ENCODE measurements at places on chromosomes 6 and 20.

DNA sequence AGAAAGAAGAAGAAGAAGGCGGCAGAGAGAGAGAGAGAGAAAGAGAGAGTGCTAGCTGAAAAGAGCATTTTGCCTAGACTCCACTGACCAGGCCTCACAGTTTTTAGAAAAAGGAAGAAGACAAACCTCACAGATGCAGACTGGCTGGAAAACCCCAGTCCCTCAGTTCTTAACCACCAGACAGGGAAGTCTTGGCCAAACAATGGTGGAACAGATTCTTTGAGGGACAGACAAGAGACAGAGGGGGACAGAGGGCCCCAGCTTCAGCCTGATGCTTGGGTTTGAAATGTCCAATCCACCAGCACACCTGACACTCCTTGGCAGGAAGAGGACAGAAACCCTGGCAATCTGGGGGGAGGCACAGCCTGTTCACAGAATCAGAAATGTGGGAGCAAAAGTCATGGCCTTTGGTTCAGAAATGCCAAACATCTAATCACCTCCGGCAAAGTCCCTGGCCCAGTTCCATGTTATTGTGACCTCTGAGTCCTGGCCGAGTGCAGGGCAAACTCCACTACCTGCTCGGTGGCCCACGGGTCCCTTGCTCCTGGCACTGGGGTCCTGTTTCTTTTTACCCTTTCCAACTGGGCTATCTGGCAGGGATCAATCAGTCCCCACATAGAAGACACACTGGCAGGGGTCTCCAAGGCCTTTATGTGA, 235.2 kb downstream of the LY86 start:
- no peak for DNase-seq

GRCh38 chr6:13113376-13113775, 215.0 kb downstream of the TBC1D7 start:
- DNase-seq = no peak

- DNase-seq = no peak
Observed at GRCh38 chr6:14573703-14574290, 456.2 kb downstream of the CD83 start.

GRCh38 chr6:113909224-113909856, 52.2 kb downstream of the MARCKS start:
- DNase-seq = no peak

DNA sequence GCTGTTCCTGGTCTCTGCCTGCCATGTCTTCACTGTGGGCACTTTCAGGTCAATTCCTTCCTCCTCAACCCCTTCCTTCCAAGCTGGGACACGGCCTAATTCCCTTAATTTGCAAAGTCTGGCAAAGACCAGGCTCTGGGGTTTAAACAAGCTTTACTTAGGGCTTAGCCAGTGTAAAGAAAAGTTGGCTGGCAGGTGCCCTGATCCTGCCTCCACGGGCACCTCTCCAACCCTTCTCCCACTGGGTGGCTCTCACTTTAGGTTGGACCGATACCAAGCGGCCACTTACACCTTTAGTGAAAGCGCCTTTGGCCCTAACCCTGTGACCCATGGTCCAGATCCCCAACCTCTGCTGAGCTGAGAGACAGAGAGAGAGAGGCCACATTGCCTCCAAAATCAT, 13.7 kb upstream of the MLN start:
- no peak for DNase-seq

DNA sequence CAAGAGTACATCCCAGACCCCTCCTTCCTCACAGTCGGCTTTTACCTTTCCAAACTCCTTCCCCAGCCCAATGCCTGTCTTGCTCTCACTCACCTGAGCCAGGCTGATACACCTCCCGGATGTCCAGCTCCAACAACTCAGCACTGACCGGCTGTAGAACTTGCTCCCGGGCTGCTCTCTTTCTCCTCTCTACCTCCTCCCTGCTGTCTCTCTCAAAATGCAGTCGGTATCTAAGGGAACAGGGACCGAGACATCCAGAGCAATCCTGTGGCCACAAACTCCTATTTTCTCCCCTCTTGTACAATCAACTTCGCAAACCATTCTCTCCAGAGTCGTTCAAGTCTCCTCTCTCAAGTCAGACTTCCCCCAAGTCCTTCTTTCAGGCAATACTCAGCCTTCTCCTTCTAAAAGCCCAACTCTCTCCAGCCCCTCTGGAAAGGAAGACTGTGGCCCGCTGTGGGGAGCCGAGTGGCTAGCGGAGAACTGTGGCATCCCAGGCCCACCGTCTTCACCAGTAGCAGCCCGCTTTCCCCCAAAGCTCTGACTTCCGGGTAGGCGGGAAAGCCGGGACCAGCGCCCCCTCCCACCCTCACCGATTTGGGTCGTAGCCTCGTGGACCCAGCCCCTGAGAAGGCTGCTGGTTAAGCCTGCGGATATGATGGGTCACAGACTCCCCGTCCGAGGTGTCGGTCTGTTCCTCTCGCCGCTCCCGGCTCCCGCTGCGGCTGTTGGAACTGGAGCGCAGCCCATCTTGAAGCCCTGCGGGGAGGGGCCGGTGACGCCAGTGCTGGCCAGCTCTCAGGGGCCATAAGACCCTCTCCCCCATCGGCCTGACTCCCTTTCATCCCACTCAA, 1.1 kb downstream of the GNL1 start:
- DNase-seq = no peak

DNA sequence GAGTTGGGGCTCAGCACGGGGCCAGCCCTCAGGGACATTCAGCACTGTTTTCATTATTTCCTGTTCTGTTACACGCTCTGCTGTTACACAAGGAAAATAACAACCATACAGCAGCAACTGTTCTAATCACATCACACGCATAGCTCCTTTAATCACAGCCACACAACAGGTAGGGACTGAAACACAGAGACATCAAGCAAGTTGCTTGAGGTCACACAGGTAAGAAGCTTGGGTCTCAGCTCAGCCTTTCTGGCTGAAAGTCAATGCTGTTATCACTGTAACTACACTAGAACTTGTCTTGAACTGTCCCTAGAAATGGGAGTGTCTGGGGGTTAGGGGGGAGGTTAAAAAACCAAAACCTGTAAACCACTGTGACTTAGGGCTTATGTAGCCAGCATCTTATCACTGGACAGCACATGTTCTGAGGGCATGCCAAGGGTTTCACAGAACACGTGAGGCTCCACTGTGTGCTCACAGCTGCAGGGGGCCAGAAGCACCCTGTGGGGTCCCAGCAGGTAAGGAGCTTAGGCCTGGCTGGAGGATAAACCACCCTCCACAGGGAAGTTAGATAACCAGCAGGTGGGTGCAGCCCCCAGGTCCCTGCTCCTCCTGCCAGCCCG, 146.0 kb downstream of the EYA2 start:
- DNase-seq = no peak

DNA sequence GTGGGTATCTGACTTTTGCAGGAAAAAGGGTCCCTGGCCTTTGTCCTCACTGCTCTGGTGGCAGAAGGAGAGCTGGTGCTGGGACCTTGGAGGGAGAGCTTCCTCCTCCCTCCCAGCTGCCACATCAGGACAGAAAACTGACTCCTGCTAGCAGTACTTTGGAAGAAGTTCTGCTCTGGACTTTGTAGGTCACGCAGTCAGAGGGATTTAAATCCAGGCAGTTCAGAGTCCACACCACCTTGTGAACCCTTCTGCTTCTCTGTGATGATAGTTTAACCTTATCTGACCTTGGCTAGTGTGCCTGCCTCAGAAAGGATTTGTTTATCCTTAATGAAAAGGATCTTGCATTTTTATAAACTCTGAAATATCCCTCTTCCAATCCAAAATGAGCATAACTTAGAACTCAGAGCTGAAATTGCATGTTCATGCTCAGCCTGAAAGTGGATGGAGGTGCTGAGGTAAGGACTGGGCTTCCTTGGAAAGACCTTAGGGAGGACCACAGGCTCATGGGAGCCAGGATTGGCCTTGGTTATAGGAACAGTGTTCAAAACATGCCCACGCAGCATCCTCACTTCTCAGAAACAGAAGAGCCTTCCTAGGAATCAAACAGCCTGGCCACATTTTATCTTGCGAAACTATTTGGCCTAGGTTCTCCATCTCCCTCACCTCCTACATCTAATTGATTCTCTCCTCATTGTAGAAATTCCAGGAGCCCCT, 123.9 kb upstream of the SASH1 start:
- no peak for DNase-seq

- no peak for DNase-seq
Observed at GRCh38 chr20:17543531-17544131, 12.5 kb upstream of the BFSP1 start.

GRCh38 chr20:61932199-61932592, 133.5 kb downstream of the TAF4 start:
- DNase-seq = no peak

GRCh38 chr20:17541996-17542395, 10.8 kb upstream of the BFSP1 start:
- DNase-seq = no peak

GRCh38 chr6:80618953-80619352, 512.5 kb downstream of the BCKDHB start:
- no peak for DNase-seq

DNA sequence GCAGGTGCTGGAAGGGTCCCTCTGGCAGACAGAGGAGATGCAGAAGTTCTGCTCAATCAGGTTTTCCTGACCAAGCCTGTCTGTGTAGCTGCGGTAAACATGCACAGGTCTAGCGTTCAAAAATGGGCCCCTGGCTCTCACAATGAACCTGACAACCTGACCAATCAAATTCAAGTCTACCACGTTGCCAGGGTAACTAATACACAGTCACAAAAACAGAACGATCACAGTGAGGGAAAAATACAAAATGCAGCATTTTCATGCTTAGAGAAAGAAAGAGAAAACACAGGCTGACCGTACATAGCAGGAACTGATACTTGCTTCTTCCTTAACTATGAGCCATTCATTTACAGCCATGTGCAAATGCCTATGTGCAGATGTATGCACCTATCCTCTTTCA, 353.1 kb upstream of the TSHZ2 start:
- DNase-seq = no peak

DNA sequence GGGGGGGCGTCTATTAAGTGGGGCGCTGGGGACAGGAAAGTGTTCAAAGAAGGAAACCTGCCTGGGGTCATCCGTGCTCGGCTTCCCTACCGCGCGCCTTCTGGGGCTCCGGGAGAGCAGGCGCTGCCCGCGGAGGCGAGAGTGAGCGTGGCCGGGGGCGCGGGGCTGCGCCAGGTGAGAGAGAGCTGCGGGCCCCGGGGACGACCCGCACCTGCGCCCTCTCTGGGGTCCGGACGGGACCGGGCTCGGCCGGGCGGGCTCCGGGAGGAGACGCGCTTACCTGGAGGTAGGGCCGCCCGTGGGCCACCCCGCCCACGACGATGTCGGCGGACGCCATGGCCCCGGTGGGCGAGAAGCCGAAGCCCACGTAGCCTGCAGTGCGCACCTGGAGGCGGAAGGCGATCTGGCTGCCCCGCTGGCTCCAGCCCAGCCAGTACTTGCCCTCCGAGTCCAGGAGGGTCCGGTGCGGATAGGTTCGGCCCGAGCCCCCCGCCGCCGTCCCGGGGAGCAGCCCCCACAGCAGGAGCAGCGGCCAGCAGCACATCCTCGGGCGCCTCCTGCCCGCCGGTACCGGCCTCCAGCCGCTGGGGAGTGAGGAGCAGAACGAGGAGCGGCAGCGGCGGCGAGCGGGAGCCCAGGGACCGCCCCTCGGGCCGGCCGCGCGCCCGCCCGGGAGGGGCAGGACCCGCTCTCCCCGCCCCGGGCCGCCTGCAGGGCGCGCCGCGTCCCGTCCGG, at the start of gene MOXD1:
Gene MOXD1 (minus strand): TSS at position 593 of the 735 bp plus-strand sequence. CDS start 49 bp downstream, at position 544.
- peak; percentile 19 for DNase-seq

- no peak for DNase-seq
Observed at GRCh38 chr6:22008248-22008836, 288.5 kb downstream of the PRL start.

GRCh38 chr6:3535033-3535775, 78.4 kb upstream of the SLC22A23 start:
- no peak for DNase-seq

DNA sequence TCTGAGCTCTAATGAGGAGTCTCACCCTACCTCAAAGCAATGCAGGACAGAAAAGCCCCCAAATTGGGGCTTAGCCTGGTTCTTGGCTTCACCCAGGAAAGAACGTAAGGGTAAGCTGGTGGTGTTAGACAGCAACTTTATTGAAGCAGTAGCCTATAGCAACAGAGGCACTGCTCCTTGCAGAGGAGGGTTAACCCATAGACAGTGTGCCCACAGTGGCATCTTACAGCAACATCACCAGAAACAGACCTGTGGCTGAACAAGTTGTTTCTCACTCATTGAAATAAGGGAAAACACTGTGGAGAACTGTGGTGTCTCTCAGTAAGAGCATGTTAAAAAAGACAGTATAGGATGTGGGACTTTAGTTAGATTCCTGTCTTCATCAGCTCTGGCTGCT, 80.4 kb upstream of the SPTLC3 start:
- DNase-seq = no peak
